Activated CD4-positive, alpha-beta T cell treated with anti-CD3 and anti-CD28 coated beads, Interleukin-2, amount 50 U/mL, for 16 hours (primary cell): ENCODE measurements at places on chromosomes 11 and 22.
A peak's percentile ranks its signal among the peaks of the same experiment; 100 is the strongest.

DNA sequence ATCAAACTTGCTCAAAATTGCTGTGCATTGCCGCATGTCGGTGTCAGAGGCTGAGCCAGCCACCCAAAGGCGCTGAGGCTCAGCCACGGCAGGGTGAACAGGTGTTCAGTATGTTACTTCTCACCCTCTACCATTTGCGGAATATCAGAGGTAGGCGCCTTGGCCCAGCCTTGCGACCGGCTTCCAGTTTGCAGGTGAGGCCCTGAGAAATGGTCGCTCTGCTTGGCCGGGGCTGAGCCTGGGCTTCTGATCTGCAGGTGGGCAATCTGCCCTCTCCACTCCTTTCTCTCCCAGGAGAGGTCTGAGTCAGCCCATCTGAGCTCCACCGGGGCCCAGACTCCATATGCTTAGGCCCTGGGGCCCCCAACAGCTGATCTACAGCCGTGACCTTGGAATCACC, 71.0 kb downstream of the RPS6KA4 start:
- no peak for DNase-seq

DNA sequence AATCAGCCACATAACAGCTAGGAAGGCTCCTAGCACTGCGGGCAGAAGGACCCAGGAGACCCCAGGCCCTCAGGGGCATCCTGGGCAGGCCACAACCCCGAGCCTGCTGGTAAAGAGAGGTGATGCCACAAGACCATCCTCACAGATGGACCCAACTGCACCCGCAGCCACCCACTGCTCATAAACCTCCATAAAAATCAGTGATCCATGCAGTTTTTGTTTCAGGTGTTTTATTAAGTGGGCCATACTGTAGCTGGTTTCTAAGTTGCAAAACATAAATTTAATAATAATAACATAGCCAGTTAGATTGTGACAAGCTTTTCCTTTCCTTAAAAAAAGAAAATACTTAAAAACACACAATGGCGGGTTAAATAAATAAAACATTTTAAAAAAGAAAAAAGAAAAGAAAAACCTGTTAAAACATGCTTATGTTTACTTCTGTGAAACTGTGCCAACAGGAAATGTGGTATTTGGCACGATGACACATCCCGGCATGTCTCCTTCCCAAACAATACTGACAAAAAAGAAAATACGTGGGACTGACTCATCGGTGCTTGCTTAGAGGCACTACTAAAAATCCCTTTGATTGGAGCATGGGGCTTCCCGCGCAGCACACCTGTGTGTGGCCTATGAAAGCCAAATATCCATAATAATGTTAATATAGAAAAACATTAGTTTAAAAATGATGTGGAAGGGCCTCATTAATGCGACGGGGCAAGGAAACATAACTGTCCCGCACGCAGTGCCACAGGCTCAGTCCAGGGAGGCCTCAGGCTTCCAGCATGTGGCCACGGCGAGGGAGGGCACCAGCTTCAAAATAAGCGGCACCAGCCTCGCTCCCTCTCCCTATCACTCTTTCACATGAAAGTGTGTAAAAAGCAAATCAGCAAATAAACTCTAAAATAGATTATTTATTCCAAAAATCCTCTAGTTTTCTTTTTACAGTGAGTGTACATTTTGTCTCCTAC, 47.5 kb upstream of the SCUBE2 start:
- peak; percentile 56 for DNase-seq

DNA sequence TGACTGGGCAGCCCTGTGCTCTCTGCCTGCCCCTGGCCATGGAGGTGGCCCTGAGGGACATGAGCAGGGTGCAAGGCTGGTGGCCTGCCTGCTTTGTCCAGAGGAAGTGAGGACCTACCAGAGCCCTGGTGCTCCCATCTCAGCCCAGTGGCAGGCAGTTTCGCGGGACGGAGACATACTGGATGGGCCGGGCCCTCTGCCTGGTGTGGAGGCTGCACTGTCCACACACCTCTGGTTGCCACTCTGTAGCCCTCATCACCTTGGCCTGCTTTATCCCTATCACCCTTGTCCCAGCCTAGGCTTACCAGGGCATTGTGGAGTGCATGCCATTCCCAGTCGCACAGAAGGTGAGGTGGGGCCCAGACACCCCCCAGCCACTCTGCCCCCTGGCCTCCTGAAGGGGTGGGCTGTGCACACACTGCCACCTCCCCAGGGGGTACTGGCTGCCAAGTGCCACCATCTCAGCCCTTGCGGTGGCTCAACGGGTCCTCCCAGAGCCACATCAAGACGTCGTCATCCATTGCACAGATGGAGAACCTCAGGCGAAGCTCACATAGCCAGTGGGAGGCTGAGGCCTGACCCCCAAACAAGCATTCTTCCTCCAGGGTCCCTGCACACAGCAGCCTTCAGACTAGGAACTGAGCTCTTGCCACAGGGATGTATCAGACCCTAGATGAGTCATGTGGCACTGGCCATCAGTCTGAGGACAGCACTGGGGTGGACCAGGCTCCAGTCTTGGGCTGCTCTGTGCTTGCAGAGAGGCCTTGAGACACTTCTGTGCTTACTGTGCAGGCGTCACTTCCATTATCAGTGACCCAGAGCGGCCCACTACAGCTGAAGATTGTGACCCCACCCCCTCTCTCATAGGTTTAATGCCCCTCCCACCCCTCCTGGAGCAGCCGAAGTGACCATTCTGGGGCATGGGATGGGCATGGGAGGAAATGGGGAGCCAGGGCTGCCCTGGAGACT, 176.1 kb downstream of the IGLL1 start:
- DNase-seq = no peak

GRCh38 chr11:43944761-43945311, 2.4 kb downstream of the C11orf96 start:
- DNase-seq = peak; percentile 73
